NCI-H524 treated with DMSO at 0.1 percent for 48 hours (cell line): ENCODE measurements at places on chromosomes 6 and 20.
A peak's percentile ranks its signal among the peaks of the same experiment; 100 is the strongest.

- peak; percentile 24 for DNase-seq
Observed at GRCh38 chr6:110448846-110449540, 27.4 kb downstream of the SLC22A16 start.

DNA sequence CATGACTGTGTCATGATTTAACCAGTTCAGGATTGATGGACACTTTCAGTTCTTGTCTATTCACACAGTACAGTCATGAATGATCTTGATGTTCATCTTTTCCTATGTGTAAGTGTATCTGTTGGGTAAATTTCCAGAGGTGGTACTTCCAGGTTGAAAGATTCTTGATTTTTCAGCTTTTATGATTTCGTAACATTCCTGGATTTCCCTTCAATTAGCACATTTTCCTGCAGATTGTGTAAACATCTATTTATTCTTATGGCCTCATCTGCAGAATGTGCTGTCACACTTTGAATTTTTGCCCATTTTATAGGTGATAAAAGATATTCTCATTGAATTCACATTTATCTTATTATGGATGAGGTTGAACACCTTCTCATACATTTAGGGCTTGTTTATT lies 222.0 kb upstream of the FOXQ1 start:
- DNase-seq: no peak

DNA sequence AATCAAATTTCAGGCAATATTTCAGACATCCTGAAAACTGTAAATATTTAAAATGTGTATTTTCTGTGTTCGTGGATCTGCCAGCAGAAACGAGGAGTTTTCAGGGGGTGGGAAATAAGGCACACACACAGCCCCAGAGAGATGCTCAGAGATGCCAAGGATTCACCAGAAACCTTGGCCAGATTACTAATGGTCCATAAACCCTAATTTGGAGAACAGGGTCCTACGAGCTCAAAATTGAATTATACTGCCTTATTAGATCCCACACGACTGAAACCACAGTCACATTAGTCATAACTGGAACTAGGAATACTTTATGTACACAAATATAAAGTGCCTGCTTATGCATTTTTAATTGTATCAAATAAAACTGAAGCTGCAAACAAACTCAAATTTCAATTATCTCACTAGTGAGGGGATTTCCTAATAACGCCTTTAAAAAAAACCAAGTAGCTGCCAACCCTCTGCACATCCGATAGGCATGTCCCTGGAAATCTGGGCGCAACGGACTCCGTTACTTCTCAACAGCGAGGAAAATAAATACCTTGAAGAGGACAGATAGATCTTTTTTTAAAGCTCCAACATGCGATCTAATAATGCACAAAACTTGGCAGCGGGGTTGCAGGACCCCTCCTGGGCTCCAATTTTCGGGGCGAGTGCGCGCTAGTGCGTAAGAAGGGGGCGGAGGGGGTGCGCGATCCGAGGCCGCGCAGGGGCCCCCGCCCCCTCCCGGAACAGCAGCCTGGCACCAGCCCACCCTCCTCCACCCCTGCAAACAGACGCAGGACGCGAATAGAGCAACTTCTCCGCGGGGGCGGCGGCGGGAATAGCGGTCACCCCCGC lies 897 bp downstream of the CHD6 start:
- DNase-seq: no peak

- DNase-seq: no peak
Observed at GRCh38 chr6:30761791-30762429, 17.6 kb upstream of the IER3 start.

DNA sequence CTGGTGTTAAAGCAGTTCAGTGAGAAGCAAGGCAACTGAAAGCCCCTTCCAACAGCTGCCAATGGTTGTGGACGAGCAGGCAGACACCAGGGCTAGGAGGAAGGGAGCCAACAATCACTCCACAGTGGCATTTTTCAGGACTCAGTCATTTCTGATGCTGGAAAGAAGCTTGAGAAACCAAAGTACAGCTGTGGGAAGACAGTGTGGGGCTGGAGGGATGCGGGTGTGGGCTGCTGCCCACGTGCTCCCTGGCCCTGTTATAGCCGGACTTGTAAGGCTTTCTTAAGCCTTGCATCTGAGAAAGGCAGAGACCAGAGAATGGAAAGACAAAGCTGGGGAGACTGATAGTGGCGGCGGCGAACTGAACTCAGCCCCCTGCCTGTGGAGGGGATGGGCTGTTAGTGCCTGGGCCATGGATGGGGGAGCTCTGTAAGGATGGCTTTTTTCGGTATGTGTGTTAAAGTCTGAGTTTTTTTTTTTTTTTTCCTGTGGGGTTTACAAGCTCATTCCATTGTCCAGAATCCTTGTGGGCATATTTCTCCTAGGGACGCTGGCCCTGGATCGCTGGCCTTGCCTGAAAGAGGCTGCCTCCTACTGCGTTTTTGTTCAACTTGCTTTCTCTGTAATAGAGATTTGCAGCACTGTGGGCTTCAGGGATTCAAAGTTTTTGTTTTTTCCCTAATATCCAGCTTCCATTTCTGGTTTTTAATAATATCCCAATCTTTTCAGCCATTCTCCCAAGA lies 91.7 kb downstream of the GJA10 start:
- DNase-seq: no peak

DNA sequence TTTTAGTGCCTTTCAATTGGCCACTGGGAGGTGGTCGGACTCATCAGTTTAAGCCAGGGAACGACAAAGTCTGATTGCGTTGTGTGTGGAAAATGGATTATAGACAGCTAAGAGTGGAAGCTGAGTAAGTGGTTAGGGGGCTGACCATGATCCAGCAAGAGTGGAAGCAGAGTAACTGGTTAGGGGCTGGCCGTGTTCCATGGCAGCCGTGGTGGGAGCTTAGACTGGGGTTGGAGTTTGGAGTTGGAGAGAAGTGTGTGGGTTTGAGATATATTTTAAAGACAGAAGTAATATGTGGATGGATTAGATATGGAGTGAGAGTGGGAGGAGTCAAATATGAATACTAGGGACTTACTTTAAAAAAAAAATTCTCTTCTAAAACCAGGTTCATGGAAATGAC lies 41.7 kb downstream of the LRRN4 start:
- no peak for DNase-seq

DNA sequence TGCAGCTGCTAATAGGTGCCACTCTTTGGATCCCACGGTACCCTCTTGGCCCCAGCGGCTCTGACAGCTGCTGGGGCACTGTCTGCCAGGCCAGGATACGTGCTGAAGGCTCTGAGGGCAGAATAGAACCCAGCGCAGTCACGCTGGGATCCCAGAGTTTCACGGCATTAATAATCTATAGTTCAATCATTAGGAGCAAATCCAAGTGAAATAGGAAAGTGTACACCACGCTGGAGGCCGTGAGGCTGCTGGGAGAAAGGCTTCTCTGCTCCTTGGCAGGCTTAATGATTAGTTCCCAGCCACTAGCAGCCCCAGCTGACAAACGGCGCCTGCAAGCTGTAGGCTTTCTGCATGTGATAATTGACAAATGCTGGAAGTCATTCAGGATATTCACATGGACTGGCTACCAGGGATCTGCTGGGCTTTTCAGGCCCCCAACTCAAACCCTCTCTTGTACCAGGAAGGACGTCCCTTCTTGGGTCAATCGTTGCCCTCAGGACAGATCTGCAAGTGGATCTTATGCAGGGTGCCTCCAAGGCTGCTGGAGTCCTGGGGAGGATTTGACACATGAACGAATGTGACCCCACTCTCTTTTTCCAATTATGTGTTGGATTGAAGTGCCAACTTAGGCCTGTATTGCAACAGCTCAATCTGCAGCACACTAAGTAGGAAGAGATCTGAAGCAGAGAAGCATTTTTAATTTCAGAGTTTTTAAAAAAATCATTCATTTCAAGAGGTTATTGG lies 50.1 kb upstream of the INSM1 start:
- DNase-seq: no peak

DNA sequence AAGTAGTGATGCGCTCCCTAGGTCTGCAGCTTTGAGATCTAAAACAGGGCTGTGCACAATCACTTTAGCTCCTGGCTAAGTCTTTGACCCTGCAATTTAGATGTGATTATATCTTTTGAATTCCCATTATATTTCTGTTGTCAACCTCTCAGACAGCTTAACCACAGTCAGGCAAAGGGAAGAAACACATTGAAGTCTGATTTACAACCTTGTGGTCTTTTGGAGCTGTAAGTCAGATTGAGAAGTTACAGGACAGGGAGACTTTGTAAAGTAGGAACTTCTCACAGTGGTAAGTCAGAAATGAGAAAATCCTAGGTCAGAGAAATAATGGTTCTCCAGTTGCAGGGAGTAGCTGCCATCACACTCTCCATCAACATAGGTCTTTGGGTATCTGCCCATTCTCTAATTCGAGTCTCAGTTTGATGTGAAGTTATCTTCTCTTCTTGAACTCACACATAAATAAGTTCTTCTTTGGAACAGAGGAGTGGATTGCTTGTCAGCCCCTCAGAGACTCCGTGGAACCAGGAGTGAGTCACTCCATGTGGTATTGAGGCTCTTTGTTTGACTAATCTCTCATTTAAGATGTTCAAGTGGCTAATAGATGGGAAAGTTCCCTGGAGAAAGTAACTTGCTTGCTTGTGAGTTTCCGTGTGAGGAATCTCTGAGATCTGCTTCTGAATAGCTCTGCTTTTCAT lies 35.0 kb upstream of the SGK1 start:
- no peak for DNase-seq

GRCh38 chr6:90663106-90663505 lies 76.2 kb upstream of the MAP3K7 start:
- DNase-seq: no peak

- no peak for DNase-seq
Observed at GRCh38 chr6:44737341-44737740, 349.8 kb downstream of the CDC5L start.

DNA sequence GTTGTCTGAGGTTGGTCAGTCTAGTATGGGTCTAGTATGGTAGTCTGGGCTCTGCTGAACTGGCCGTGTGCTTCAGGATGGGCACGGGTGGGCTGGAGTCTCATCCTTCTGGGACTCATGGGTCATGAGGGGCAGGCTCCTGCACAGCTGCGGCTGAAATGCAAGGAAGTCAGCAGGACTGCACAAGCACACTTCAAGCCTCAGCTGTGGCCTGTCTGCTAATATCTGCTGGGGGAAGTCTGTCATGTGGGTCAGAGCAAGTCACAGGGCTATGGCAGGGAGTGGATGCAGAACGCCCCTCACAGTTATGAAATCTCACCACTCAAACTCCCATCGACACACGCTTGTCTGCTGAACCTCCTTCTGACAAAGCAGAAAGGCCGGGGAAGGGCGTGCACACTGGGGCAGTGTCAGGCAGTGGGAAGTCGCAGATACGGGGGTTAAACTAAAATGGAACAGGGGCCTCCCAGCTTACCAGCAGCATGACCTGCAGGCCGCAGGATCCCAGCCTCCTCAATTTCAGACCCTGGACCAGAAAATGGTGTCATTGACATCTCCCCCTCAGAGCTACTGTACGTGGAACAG lies 229.5 kb downstream of the SMOC2 start:
- DNase-seq: no peak

DNA sequence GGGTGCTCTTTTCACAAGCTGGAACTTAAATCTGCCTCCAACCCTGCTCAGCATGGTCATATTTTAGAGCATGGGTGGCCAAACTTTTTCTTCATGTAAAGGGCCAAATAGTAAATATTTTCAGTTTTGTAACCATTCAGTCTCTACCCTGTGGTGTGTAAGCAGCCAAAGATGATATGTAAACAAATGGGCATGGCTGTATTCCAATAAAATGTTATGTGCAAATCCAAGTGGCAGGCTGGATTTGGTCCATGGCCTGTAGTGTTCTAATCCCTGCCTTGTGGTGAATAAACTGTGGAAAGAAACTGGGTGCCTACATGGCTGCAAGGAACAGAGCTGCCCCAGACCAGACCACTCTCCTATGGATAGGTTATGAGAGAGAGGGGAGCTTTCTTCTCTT lies 32.7 kb downstream of the OGFRL1 start:
- DNase-seq: no peak

- DNase-seq: no peak
Observed at GRCh38 chr6:167125410-167125809, 2.5 kb downstream of the CCR6 start.

DNA sequence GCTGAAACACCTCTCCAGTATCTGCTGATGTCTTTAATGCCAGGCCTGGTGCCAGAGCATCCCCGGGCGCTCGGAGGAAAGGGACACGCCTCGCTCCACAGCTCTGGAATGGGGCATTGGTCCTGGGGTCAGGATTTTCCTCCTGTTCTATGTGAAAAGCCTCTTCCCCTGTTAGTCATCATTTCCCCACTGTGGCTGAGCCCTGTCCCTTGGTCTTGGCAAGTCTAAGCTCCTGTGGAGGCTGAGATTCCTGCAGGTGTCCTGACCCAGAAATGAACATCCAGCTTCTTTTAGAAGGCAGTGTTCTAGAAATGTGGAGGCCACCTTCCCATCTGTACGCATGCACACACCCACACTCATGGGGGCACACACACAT lies 19.4 kb downstream of the SYNDIG1 start:
- DNase-seq: no peak

GRCh38 chr20:23081263-23081819 lies 4.8 kb downstream of the CD93 start:
- no peak for DNase-seq

- no peak for DNase-seq
Observed at GRCh38 chr6:24004659-24005058, 121.4 kb upstream of the NRSN1 start.

DNA sequence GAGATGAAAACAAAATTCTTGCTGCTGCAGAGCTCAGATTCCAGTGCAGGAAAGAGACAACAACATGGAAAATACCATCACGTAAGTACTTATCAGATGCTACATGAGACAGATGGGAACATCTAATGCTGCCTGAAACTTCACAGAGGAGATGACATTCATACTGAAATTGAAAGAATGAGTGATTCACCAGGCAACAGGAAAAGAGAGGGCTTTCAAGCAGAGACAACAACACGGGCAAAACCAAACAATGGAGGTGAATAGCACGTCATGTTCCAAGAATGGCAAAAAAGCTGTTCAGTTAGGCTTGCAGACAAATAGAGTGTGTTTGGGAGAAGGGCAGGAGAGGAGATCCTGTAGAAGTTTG lies 39.3 kb downstream of the GTF2H5 start:
- DNase-seq: no peak

DNA sequence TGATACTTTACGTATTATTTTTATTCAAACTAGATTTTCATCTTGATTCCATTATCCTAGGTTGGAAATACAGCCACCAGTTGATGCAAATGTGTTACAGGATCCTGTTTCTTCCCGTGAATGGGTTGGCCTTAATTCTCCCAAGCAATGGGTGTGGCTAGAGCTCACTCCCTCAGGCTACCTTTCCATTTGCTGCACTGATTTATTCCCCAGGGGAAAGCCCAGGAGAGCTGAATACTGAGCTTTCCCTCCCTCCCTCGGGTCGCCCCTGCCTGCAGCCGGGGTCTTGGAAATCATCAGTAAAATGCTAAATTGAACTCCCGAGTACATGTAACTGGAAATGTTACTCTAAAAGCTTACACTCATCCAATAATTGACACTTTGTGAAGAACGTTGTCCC lies 9.9 kb downstream of the SMOC2 start:
- no peak for DNase-seq

- DNase-seq: no peak
Observed at GRCh38 chr6:145749632-145750031, 14.3 kb upstream of the EPM2A start.

GRCh38 chr20:47688385-47689381 lies 96.6 kb downstream of the SULF2 start:
- DNase-seq: no peak
